ENCODE measurements at places on chromosomes 1 and 21. TPM values are rescaled to one million over a fixed set of nuclear protein-coding genes. Genes with fewer than 3 reads are reported as not detected.

The PTPN22 gene
- total RNA-seq = 0.08 TPM

The CD53 gene
- total RNA-seq = not detected

The EFNA1 gene
- 0.23 TPM for total RNA-seq

The ASCL5 gene
- not detected for total RNA-seq

The SPATA17 gene
- 0.45 TPM for total RNA-seq

The STK40 gene
- total RNA-seq = 26.4 TPM

The FNDC5 gene
- 2.0 TPM for total RNA-seq

The TNFRSF1B gene
- 0.68 TPM for total RNA-seq

The OR2L3 gene
- not detected for total RNA-seq

The PDE9A gene
- 1.7 TPM for total RNA-seq

The COL9A2 gene
- 0.59 TPM for total RNA-seq

The SPRR2G gene
- total RNA-seq = not detected

The LCE1B gene
- total RNA-seq = not detected

The WDR64 gene
- not detected for total RNA-seq

The RGS13 gene
- not detected for total RNA-seq

The FCRL3 gene
- not detected for total RNA-seq

The OR6N1 gene
- not detected for total RNA-seq

The PEAR1 gene
- total RNA-seq = 1.8 TPM

The CLCA1 gene
- under 0.01 TPM for total RNA-seq

The DYNLT5 gene
- total RNA-seq = 0.15 TPM

The HEATR1 gene
- 18.0 TPM for total RNA-seq

The PTCH2 gene
- total RNA-seq = 0.38 TPM

The FCGR2B gene
- not detected for total RNA-seq

The MORN1 gene
- 7.5 TPM for total RNA-seq

The RAB7B gene
- 4.7 TPM for total RNA-seq

All from smooth muscle cell of the coronary artery (primary cell).